ENCODE measurements at places on chromosomes 16 and 17. TPM values are rescaled to one million over a fixed set of nuclear protein-coding genes. Genes with fewer than 3 reads are reported as not detected.

The ST6GALNAC1 gene
- not detected for total RNA-seq

The ADGRG1 gene
- not detected for total RNA-seq

The LPO gene
- total RNA-seq: not detected

DNA sequence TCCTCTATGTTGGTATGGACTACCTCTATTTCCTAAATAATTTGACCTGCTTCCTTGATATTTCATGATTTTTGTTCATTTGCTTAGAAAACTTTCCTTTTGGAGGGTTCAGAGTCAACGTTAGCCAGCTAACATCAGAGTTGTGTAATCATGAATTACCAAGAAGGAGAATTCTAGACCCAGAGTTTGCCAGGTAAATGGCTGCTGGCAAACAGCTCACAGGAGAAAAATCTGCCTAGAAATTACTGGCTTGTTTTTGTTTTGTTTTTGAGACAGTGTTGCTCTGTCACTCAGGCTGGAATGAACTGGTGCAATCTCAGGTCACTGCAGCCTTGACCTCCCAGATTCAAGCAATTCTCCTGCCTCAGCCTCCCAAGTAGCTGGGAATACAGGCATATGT is 111.4 kb upstream of the SALL1 start:
- no peaks in the 10 kb centered on the region for H3K4me1 ChIP-seq
- H3K27me3 ChIP-seq: no peaks in the 10 kb centered on the region
- DNase-seq: no peak
- no peak overlapping the region for H3K4me3 ChIP-seq

GRCh38 chr17:78168903-78169793 is 767 bp downstream of the SYNGR2 start:
- peak; percentile 74 for DNase-seq
- H3K27me3 ChIP-seq: no peaks in the 10 kb centered on the region
- peaks cover 32% of the 10 kb centered on the region for H3K36me3 ChIP-seq
- H3K4me1 ChIP-seq: peaks cover 38% of the 10 kb centered on the region

DNA sequence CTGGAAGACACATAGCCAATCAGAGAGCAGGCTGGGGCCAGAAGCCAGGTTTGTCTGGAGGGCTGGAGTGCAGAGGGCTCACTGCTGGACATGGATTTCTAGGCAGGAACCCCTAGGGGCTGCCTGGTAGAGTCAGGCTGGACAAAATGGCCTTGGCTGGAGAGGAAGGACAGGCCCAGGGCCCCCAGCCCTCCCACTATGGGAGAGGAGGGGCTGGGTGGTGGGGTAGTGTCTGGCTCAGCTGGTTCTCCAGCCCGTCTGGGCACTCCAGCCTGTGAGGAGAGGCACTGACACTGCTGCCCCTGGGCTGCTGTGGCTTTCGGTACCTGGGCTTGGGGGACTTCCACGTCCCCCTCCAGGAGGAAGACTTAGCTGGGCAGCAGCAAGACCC is 21.7 kb upstream of the DOK4 start:
- no peak overlapping the region for H3K27ac ChIP-seq
- H3K4me1 ChIP-seq: no peaks in the 10 kb centered on the region
- no peak for DNase-seq
- H3K4me3 ChIP-seq: no peak overlapping the region
- no peaks in the 10 kb centered on the region for H3K27me3 ChIP-seq
- H3K36me3 ChIP-seq: no peaks in the 10 kb centered on the region

DNA sequence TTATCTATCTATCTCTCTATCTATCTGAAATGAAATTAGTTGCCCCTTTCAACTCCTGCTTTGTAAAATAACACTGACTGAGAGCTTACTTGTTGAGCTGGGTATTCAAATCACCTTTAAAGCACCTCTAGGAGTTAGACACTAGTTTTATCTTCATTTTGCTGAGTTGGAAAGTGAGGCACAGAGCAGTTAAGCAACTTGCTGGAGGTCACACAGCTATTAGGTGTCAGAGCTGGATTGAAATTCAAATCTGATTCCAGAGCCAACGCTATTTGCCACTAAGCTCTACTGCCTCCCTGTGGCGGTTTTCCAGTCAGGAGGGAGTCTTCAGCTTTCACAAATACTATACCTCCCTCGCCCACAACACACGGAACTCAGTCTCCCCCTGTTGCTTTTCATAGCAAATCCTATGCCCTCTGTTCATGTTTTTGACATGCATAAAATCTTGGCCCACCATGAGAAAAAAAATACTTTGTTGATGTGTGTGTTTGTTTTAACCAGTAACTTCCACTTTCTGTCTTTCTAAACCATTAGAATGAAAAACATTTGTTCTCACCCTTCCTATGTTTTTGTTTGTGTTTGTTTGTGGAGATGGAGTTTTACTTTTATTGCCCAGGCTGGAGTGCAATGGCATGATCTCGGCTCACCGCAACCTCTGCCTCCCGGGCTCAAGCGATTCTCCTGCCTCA is 74.8 kb upstream of the SMURF2 start:
- no peaks in the 10 kb centered on the region for H3K27me3 ChIP-seq
- DNase-seq: peak; percentile 64
- H3K27ac ChIP-seq: no peak overlapping the region
- no peaks in the 10 kb centered on the region for H3K36me3 ChIP-seq

All from SJSA1 (cell line).